ENCODE measurements at places on chromosomes 4 and X.

DNA sequence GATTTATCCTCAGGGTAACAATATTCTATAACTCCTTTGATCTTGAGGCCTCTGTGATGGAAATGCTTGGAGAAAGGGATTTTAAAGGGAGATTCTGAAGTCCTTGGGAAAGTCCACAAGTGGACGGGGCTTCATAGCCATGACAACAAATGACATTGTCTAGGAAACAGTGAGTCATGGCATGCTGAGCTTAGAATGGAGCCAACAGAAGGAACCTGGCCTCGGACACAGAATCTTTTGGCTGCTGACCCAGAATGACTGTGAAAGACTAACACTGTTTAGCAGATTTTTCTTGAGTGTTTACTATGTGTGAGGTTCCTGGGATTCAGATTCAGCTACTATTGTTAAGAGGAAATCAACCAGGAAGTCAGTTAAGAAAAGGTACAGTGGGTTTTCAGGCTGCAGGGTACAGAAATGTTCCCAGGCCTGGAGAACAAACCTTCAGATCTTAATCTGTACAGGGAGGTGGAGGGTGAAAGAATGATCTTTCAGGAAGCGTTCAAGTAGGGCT lies 18.1 kb upstream of the CXCL2 start:
- DNase-seq, result no peak

GRCh38 chrX:22109442-22109841 lies 77.3 kb downstream of the PHEX start:
- no peak for DNase-seq

- no peak for DNase-seq
Measured at GRCh38 chr4:16582526-16582925, 315.9 kb downstream of the LDB2 start.

GRCh38 chr4:5940470-5941203 lies 47.8 kb upstream of the CRMP1 start:
- no peak for DNase-seq

- no peak for DNase-seq
Measured at GRCh38 chr4:3077796-3078195, 3.3 kb downstream of the HTT start.

- DNase-seq, result no peak
Measured at GRCh38 chr4:813900-814299, 12.0 kb downstream of the CPLX1 start.

DNA sequence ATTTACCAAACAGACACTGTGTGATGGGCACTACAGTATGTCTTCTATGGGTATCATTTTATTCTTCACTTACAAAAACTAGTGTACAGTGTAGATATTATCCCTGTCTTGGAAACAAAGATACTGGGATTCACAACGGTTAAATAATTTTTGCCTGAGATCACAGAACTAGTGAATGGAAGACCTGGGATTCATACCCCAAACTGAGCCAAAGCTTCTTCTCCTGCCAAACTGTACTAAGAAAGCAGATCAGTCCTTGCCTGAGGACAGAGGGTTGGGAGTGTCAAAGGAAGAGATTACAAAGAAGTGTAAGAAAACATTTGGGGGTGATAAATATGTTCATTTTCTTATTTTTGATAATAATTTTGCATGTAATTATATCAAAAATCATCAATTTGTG lies 43.1 kb downstream of the PPA2 start:
- DNase-seq, result no peak
